CD8-positive, alpha-beta T cell (primary cell): ENCODE measurements at places on chromosomes 6 and 20.

DNA sequence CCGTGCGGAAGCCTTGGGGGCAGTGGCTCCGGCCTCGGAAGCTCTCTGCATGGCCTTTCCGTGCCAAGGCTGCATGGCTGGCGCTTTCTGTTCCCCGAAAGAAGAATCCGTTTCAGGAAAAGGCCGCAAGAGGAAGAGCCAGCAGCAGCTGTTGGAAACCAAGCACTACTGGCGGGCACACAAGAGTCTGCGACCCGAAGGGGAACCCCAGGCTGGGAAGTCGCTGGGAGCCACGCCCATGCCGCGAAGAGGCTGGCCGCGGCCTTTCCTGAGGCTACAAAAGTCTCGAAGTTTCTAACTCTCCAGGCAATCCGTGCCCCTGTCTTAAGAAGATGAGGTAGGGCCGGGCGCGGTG is at the start of gene CGAS:
TSS of gene CGAS (minus strand) at position 191 of the 355 bp plus-strand sequence. CDS start at position 75, 116 bp downstream.
- peak; percentile 72 for DNase-seq

GRCh38 chr20:62025832-62026563 is 39.7 kb downstream of the TAF4 start:
- DNase-seq = peak; percentile 4

GRCh38 chr20:48682529-48683363 is 145.1 kb downstream of the PREX1 start:
- no peak for DNase-seq

GRCh38 chr20:62804627-62805154 is at the start of gene OGFR:
Gene OGFR, plus strand, starts transcription at chr20:62804835. Its CDS starts 25 bp downstream, at chr20:62804860.
- peak; percentile 85 for DNase-seq

- DNase-seq = peak; percentile 60
These were observed 20.9 kb upstream of the POM121L2 start for GRCh38 chr6:27332692-27333641.

DNA sequence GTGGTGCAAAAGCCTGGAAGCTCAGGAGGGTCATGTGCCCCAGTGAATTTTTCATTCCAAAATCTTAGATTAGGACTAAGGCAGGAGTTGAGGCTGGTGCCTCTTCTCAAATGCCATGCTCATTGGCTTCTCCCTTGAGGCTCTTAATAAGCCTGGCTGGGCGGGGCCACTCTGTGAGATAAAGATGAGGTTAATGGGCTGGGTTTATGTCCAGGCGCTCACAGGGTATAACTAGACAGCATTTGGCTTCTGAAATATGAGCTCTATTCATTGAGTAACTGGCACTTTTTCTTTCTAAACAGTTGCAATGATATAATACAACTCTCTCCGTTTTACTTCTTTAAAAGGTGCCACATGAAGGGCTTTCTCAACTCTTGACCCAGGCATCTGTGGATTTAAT is 156.3 kb downstream of the SCML4 start:
- no peak for DNase-seq

GRCh38 chr20:58603721-58604120 is 47.4 kb upstream of the STX16 start:
- DNase-seq = no peak

GRCh38 chr6:23086100-23086499 is 516.7 kb downstream of the HDGFL1 start:
- no peak for DNase-seq

GRCh38 chr6:136317021-136317694 is 27.5 kb upstream of the BCLAF1 start:
- DNase-seq = peak; percentile 62

- no peak for DNase-seq
These were observed 309.2 kb upstream of the SPTLC3 start for GRCh38 chr20:12699374-12700228.

DNA sequence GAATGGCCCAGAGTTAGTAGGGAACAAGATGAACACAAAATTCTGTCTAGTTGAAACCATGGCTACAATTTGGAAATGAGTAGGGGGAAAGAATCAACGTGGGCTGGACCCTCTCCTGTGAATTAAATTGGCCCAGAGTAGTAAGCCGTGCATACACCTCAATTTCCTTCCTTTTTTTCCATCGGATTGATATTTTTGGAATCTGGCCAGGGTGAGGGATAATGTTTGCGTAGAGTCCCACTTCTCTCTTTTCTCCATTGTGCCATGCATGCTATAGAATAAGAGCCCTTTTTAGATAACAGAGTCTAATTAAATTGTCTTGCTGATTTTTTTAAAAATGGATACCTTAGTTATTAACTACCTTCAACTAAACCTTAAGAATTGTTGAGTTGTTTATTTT is 35.2 kb downstream of the XRN2 start:
- no peak for DNase-seq

GRCh38 chr6:50853939-50854338 is 35.3 kb downstream of the TFAP2B start:
- no peak for DNase-seq

DNA sequence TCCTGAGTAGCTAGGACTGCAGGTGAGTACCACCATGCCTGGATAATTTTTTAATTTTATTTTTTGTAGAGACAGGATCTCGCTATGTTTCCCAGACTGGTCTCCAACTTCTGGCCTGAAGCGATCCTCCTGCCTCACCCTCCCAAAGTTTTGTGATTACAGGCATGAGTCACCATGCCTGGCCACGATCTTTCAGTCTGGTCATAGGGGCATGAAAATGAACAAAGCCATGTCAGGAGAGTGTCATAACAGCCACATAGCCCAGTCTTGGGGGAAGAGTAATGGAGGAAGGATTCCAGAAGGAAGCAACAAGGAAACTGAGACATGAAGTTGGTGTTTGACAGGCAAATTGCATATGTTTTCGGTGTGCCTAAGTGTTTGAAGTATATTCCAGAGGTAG is 17.0 kb upstream of the SNX3 start:
- DNase-seq = no peak

DNA sequence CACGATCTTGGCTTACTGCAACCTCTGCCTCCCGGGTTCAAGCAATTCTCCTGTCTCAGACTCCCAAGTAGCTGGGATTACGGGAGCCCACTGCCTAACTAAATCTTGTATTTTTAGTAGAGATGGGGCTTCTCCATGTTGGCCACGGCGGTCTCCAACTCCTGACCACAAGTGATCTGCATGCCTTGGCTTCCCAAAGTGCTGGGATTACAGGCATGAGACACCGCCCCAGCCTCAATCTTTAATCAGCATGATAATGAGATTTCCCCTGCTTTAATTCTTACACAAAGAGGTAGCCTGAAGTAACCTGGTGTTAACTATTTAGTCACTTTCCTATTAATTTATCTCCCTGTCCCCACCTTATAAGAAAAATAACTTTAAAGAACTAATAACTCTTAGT is 31.3 kb upstream of the TRDN start:
- no peak for DNase-seq

DNA sequence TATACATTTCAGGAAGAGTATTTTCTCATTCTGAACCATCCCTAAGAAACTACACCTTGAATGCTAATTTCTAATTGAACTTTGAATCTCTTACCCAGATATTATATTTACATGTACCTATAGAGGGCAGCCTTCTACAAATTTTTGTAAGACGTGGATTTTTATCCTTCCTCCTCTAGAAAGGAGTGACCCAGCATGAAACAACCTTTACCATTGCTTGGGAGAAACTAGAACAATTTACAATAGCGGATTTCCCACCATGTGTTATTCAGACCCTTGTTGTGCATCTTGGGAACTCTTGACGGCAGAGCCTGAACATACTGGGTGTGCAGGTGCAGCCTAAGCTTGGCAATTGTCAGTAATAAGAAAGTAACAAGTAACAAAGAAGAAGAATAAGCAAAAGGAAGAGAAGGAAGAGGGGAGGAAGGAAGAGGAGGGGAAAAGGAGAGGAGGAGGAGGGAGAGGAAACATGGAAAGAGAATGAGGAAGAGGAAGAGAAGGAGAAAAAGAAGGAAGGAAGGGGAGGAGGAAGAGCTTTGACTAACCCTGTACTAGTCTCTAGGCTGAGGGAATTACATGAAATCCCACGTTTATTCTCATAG is 10.8 kb upstream of the TAAR1 start:
- no peak for DNase-seq

- no peak for DNase-seq
These were observed 257.3 kb downstream of the ATXN1 start for GRCh38 chr6:16503970-16504415.

GRCh38 chr20:11499101-11499634 is 418.5 kb upstream of the BTBD3 start:
- no peak for DNase-seq

DNA sequence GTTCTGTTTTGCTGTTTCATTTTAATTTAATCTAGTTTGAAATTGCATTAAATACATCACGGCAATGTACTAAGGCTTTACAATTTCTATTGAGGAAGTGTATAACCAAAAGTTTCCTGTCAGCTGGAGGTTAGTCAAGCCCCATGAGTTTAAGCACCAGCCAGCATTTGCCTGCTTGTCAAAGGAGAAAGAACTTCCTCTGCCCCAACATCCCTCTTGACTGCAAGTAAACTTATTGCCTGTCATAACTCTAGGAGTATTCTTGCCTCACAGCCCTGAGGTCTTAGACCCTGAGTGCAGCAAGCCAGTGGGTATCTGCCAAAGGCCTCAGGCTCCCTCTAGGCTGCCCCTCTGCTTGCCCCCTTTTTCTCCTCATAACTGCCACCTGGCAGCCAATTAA is 106.7 kb upstream of the INSM1 start:
- DNase-seq = peak; percentile 21

DNA sequence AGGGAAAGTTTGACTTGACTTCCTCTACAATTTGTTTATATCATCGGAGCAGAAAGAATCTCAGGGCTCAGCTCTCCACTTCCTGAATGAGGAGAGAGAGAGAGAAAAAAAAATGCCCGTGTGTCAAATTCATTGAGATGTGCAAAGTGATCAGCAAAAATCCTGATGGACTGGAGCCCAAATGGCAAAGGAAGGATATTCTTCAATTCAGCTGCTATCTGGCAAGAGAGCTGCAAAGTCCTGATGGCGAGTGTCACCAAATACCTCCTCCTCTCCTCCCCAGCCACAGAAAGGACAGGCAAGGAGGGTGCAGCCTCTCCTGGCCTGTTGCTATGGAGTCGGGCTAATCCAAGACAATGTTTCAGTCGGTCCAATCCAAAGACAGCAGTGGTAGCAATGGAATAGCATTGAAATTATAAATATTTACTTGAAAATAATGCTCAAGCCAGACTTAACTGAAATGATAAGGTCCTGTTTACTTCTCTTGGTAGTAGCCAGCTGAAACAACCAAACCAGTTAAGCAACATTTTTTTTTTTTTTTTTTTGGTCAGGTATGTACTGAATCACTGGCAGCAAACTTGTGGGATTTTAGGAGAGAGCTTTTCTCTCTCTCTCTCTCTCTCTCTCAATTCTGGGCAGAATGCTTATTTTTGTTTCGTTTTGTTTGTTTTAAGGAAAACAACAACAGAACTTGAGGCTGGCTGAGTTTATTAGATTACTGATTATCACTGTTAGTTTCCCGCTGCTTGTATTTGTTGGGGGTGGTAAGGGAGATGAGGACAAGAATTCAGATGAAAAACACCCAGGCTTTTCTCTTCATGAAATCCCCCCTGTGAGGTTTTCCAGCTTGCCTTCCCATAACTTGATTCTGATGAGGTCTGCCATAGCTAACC is 204.2 kb downstream of the BCAS1 start:
- DNase-seq = no peak

DNA sequence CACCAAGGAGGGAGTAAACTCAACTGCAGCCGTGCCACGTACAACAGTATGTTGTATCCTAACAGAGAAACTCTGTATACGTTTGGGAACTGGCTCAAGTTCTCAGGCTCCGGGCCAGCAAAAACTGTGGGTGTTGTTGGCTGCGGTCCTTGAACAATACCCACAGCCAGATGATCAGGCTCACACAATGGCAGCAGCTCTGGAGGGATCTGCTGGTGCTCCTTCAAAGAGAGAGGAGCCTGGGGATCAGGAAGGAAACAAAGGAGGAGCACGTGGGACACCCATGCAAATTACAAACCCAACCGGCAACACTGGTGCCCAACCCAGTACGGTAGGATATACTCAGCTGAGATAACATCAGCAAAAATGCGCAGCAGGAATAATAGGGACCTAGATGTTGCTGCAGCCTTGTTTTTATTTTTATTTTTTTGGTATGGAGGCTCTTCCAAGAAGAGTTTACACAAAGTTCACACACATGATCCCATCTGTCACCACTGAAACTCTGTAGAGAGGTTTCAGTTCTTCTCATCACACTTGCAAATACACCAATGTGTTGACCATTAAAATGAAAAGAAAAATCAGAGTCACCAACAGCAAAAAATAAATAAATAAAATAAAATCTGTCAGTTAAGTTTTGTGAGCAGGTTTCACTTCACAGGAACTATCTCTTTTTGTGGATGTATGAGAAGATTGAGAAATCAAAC is 41.2 kb upstream of the PDE10A start:
- no peak for DNase-seq

GRCh38 chr6:114989279-114989964 is 646.6 kb upstream of the HS3ST5 start:
- no peak for DNase-seq

GRCh38 chr6:158517581-158517980 is 42.3 kb upstream of the TMEM181 start:
- DNase-seq = peak; percentile 46

DNA sequence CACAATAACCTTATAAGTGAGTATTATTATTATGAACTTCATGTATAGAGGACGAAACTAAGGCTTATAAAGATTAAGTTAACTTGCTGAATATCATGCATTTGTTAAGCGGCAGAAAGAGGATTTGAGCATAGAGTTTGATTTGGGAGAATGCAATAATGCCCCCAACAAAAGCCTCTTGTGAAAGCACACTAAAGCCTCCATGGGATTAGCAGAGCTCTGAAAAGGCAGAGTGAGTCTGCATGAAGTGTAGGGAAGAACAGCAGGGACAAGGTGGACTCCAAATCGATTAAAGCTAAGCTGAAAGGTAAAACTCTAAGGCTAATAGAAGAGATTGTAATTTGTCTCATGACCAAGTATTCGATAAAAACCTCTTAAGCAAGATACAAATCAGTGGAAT is 100.3 kb downstream of the SH3BGRL2 start:
- DNase-seq = no peak

GRCh38 chr6:137033828-137034227 is 10.9 kb downstream of the IL20RA start:
- DNase-seq = peak; percentile 67

GRCh38 chr6:37375376-37375775 is 21.6 kb downstream of the RNF8 start:
- DNase-seq = no peak

GRCh38 chr20:10662661-10663458 is 10.9 kb downstream of the JAG1 start:
- no peak for DNase-seq

DNA sequence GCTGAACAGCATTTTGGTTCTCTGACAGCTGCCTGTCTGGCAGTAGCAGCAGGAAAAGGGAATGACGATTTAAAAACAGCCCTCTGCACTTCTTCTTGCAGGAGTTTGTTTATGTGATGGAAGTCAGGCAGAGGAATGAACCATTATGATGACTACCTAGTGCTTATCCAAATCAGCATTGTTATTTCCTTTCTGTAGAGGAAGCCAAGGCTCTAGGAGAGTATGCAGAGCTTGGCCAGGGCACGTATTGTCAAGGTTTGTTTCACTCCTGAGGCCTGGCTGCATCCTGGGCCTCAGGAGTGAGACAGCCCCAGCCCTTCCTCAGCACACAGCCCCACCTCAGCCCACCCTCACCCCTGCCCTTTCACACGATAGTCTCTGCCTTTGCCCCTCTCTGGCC is 68.5 kb downstream of the FAM229B start:
- DNase-seq = no peak
